ENCODE measurements at places on chromosomes 11 and 22.

- DNase-seq, result peak; percentile 17
Measured at GRCh38 chr11:129731316-129731715, 84.3 kb upstream of the TMEM45B start.

DNA sequence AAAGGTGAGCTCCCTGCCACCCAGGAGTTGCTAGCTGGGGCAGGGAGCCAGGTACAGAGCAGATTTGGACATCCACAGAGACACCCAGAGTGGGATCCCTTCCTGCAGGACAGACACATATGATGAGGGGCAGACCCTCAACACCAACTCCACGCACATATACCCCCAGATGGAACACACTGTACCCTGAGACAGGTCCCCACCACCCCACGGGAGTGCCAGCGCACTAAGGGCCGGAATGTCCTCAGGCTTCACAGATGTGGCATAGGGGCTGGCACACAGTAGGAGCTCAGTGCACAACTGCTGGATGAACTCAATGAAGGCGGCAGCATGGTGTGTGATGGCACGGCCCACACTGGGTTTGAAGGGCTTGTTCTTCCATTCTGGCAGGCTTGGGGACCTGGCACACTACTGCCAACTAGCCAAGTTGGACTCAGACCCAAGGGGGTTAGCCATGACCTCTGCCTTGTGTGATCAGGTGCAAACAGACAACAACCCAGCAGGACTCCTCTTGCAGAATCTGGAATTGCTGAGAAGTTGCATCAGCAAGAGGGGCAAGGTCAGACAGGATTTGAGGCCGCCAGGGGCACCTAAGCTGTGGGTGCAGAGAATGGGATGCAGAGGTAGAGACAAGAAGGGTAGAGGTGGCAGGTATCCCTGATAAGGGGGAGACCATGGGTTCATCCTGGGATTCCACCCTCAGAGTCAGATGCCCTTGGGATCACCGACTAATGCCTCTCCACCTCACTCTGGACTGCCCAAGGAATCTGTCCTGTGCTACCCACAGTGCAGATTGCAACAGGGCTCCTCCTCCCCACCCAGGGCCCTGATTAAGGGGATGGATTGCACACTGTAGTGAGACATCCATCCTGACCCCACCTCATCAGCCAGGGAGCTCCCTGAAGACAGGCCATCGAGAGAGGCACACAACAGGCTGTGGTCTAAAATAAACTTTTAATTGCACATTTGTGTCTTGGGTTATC lies 2.4 kb downstream of the C22orf15 start:
- peak; percentile 73 for DNase-seq

DNA sequence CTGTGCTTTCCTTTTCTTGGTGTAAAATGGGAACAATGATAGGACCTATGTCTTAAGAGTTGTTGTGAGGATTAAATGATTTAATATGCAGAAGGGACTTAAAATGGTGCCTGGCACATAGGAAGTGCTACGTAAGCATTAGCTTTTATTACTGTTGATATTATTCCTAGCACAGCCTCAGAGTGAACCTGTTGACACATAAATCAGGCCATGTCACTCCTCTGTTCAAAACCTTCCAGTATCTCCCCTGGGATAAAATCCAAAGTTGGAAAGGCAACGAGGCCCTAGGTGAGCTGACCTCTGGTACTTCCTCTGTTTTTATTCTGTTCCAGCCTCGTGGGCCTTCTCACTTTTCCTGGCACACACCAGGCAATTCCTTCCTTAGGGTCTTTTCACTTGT lies 108.8 kb upstream of the CADM1 start:
- no peak for DNase-seq

DNA sequence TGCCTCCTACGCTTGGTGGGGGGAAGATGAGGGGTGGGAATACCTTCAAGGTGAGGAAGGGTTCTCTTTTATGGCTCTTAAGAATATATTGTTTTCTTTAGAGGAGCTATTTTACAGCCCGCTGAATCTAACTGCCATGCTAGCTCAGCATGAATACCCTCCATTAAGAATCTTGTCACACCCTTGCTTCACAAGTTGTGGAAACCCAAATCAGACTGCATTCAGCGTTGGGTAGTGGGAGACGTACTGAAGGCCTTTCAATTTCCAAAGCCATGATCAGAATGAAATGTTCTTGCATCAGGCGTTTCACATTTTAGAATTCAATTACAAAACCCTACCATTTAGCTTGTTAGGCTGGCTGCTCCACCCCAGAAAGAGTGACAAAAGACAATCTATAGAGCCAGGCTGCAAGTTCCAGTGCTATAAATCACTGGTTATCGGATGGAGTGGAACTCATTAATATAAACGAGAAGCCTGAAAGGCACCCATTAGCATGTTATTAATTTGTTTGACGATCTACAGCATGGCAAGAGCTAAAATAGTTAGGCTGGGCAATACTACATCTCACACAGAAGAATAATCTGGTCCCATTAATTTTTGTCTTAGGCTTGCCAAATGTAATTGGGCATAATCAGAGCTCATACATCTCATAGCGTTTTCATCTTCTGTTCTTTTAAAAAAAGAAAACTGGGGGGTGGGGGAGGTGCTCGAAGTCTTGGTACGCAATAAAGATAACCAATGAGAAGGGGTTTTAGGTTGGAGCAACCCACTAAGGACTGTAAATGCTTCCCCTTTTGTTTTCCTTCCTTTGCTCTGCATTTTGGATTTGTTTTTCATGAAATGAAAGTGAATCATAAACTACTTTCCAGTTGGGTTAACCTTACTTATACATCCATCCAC lies 57.5 kb downstream of the ABTB2 start:
- DNase-seq, result peak; percentile 74

DNA sequence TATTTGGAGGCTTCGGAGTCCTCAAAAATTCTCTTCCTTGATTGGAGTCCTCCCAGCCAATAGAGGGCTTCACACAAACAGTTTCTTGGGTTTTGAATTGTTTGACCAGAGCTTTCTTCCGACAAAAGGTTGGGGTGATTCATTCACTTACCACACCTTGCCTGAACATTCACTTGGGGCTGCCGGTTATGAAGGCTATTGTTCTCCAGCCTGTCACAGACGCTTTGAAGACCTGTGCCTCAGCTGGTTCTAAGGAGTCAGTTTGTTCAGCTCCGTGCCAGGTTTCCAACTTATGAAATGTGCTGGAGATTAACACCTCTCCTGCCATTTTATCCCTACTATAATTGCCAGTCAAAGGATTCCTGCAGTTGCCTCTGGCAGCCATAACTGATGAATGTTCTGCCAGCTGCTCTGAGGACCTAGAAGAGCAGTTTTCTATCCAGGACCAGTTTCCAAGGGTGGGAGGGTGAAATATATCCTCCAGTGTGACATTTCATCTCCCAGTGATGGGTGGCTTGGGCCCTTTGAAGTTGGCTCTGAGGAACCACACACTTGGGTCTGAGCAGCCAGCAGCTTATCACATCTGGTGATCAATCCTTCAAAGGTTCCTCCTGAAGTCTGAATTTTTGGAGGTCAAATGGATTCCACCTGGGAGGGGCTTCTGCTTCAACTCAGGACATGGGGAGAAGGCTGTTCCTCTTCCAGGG lies 31.4 kb downstream of the LIMK2 start:
- DNase-seq, result no peak

DNA sequence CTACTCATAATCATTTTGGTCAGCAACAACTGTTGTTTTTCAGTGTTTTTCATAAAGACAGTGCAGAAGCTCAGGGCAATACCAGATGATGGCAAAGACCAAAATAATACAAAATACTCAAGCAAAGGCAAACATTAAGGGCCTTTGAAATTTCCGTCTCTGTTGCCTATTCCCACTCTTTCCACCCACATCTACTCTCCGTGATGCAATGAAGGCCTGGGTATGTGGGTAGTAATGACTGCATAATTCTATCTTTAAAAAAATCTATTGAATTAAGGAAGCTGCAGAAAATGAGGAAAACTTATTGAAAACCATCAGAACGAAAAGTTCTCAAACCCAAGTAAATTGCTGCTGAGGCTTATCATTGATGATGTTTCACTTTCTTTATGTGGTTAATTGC lies 203.3 kb downstream of the MAML2 start:
- no peak for DNase-seq

GRCh38 chr11:33723238-33723881 lies 12.9 kb downstream of the CD59 start:
- peak; percentile 44 for DNase-seq

DNA sequence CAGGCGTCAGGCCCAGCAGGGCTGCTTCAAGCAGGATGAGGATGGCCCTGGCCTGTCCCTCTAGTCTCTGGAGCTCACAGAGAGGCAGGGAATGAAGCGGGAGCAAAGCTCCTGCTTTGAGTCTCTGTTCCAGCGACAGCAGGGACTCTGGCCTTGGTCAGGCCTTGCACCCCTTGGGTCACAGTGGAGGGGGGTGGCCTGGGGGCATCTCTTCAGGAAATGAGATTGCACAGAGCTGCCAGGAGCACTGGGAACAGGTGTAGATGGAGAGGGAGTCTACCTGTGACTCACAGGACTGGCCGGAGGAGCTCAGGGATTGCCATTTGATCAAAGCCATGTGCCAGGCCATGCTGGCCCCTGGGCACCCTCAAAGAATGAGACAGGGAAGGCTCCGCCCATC lies 1.6 kb downstream of the ANO1 start:
- no peak for DNase-seq

- no peak for DNase-seq
Measured at GRCh38 chr11:9838229-9838628, 174.4 kb downstream of the SWAP70 start.

DNA sequence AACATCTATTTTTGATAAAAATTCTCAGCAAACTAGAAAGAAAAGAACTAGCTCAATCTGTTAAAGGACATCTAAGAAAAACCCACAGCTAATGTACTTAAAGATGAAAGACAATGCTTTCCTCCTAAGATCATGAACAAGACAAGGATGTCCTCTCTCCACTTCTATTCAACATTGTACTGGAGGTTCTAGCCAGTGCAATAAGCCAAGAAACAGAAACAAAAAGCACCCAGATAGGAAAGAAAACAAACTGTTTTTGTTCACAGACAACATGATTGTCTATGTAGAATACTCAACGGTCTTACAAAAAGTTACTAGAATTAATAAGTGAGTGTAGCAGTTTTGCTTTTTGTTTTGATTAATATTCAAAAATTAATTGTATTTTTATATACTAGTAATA lies 7.8 kb downstream of the CD3D start:
- no peak for DNase-seq

GRCh38 chr22:25364736-25365241 lies 145.3 kb downstream of the CRYBB2 start:
- no peak for DNase-seq

DNA sequence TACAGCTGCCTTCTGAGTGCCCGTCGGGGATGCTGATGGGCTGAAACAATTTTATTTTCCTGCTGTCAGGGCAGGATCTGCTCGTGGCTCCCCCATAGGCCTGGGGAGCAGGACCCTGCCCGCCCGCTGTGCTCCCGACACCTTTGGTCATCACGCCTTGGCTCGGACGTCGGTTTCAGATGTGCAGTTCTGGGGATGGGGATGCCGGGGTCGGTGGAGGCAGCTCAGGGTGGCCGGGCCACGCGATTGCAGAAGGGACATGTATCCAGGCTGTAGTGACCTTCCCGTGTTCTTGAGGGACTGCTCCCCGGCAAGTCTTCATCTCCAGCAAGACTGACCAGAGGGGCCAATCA lies 1150.5 kb downstream of the BRD1 start:
- no peak for DNase-seq

DNA sequence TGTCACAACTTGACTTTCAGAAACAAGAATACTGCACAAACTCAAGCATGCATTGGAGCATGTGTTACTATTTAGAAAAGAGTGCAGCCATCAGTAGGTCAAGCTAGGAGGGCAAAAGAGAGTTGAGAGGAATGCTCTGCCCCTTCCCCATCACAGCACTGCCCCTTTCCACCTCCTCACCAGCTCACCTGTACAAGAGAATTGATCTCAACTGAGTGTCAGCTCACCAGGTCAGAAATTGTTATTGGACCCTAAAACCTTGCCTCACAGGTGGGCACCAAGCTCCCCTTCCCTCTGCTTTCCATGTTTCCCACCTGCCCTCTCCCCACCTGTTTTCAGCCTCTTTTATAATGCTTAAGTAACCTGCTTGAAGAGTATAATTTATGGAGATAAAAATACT lies 48.8 kb downstream of the DKK3 start:
- no peak for DNase-seq

GRCh38 chr11:46302866-46303265 lies 25.4 kb downstream of the CREB3L1 start:
- DNase-seq, result no peak

- peak; percentile 93 for DNase-seq
Measured at GRCh38 chr11:65546217-65546958, 11.8 kb downstream of the LTBP3 start.

DNA sequence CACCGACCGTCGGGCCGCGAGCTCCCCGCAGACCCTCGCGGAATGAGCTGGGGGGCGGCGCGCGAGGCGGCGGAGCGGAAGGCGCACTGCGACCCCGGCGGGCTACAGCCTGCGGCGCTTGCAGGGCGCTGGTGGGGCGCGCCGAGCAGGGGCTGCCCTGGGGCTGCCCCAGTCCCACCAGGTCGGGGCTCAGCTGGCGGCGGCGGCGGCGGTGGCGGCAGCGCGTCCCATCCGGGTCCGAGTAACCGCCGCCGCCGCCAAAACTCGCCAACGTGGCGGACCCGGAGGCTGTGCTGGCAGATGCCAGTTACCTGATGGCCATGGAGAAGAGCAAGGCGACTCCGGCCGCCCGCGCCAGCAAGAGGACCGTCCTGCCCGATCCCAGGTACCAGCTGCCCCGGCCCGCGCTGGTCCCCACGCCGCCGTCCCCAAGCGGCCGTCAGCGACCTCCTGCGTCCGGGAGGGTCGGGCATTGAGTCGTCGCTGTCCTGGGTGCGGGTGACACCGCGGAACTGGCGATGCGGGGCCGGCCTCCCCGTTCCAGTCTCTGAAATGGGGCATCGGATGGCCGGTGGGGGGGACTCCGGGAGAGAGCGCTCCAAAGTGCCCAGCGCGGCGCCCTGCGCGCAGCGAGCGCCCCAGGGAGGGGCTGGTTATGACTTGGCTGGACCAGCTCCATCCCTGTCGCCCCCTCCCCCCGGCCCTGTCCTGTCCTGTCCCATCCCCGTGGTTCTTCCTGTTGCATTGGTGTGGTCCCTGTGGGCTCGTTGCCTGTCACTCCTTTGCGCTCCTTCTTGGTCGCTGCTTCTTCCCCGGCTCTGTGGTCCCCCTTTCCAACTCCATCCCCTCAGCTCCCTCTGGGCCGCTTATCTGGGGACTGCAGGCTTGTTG lies 63.5 kb downstream of the CRYBB2 start:
- peak; percentile 30 for DNase-seq

- no peak for DNase-seq
Measured at GRCh38 chr11:103487113-103487512, 377.9 kb downstream of the DYNC2H1 start.

All from NCI-H69 (cell line).